ENCODE measurements at places on chromosomes 3 and 15.
A peak's percentile ranks its signal among the peaks of the same experiment; 100 is the strongest.

DNA sequence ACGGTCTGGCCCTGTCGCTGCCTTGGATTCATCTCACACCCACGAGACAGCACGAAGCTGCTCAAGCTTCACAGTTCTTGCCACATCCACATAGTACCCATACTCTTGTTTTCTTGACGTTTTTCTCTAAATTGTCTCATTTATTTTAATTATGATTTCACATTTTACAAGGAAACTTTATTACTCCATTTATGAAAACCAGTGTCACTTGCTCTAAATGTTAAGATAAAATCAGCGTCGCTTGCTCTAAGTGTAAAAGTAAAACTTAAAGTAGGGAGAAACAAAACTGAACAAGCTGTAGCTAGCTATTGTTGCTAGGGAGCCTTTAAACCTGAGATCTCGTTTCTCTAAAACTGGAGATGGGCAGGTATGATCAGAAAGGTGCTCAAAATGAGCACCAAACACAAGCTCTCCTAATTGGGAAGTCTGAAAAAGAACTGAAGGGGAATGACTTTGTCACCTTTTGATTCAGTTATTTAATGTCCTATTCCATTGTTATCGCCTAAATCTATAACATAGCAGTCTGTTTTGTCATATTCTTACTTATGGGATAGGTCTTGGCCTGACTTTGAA lies 680 bp downstream of the IFT122 start:
- DNase-seq: no peak

- DNase-seq: no peak
Measured at GRCh38 chr3:54826251-54826691, 101.6 kb downstream of the LRTM1 start.

DNA sequence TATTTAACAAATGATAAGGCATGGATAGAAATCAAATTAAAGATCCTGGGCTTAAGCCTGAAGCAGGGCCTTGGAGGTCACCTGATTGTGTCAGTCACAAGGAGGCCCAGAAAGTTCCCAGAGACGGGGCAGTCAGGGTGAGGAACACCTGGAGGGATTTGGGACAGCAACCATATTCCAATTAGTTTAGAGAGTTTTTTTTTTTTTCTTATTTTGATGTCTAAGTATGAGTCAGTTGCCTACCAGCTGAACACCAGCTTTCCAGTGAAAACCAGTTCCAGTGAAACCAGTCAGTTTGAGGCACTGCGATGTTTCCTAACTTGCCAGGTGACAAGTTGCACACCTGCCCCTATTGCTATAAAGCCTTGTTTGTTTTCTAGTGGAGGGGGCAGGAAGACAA lies 350.7 kb upstream of the AZI2 start:
- peak; percentile 84 for DNase-seq

DNA sequence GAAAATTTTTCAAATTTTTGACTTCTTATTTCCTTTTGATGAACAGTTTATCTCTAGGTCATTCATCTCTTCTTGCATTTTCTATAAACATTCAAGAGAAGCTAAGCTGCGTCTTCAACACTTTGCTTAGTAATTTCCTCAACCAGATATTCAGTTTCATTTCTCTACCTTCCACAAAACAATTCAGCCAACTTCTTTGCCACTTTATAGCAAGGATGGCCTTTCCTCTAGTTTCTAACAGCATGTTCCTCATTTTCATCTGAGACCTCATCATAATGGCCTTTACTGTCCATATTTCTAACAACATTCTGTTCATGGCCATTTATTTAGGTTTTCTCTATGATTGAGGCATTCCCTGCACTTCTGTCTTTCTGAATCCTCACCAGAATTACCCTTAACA lies 90.0 kb downstream of the ARIH1 start:
- DNase-seq: no peak

DNA sequence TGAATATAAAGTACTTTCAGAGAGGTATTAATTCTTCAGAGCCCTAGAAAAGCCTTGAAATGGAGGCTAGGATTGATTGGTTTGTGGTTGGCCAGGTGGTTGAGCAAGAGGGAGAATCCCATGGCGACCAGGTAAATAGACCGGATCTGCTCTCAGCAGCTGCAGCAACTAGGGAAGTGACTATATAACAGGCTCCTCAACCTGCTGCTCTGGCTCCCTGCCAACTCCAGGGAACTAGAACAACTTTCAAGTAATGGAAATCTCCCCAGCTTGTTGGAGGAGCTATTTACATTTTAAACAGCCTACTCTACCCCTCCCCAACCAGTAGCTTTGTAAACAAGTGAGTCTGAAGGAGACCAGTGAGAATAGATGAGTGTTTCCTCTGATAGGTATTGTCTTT lies 121.8 kb upstream of the CADM2 start:
- peak; percentile 97 for DNase-seq

GRCh38 chr15:35557544-35557943 lies 11.6 kb upstream of the DPH6 start:
- no peak for DNase-seq

Data from NCI-H2029 treated with DMSO at 0.1 percent for 48 hours (cell line).